ENCODE measurements at places on chromosomes 3 and 15. TPM values are rescaled to one million over a fixed set of nuclear protein-coding genes. Genes with fewer than 3 reads are reported as not detected.

DNA sequence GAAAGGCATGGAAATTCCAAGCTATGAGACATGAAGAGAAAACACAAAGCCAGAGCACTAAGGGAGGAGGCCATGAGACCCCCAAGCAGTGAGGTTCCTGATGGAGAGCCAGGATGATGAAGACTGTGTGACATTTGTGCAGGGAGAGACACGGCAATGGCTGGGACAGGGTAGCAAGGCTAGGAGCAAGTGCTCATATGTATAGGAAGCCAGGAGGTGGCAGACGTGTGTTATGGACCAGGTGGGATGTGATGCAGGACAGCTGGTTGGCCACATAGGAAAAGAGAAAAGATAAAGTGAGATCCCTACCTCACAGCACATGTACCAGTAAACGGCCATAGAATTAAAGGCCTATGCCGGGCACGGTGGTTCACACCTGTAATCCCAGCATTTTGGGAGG lies 112.7 kb downstream of the APBA2 start:
- DNase-seq, result no peak

GRCh38 chr3:23201154-23201838 lies 1.8 kb upstream of the UBE2E2 start:
- DNase-seq, result no peak

- no peak for DNase-seq
Observed at GRCh38 chr3:127079211-127079610, 96.3 kb downstream of the PLXNA1 start.

DNA sequence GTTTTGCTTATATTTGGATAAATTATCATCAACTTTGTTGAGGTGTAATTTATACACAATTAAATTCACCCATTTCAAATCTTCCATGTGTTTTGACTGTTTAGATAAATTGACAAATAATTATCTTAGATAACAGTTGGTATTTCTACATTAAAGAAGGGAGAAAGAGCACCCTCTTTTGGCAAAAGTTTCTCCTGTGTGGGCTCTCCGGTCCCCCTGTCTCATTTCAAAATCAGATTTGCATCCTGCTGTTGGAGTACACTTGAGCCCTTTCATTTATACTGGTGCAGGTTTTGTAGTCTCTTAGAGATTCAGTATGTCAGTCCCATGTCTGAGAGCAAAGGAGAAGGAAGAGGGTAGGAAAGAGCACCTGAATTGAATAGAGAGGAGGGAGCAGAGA lies 49.4 kb downstream of the NKIRAS1 start:
- no peak for DNase-seq

DNA sequence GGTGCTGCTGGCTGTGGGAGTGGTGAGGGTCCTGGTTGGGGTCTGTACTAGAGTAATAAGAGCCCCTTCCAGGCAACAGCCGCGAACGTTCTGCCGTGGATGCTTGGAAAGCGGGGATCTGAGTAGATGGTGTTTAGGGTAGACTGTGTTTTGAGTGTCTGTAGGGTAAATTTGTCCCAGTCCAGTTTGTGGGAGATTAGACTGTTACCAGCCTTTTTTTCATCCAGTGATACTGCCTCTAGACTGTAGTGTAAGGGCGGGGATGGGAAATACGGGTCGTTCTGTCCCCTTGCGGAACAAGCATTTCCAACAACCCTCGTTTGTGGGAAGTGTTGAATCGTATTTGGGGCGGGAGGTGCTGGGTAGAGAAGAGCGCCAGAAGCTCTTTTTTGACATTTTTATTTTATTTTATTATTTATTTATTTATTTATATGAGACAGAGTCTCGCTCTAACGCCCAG lies 424 bp downstream of the HAUS2 start:
- DNase-seq, result no peak

DNA sequence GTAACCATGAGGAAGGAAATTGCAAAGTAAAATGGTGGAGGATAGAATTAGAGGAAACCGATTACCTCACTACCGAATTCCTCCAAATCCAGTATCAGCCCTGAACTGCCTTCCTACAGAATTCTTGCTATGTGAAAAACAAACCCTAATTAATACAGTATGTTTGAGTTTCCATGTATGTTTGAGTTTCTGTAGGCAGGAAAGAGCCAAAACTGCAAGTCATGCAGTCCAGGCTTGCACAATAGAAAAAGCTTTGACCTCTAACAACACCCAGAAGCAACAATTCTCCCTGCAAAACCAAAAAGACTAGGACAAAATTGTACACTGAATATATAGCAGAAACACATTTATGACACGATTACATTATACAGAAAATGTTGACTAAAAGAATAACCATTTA lies 614.8 kb downstream of the DIPK2A start:
- DNase-seq, result no peak

Gene CADPS
- total RNA-seq, result not detected

Gene UBA5
- total RNA-seq, result 51.0 TPM

Measured in natural killer cell (primary cell).